Activated naive CD4-positive, alpha-beta T cell (primary cell): ENCODE measurements at places on chromosomes 2 and 18.

GRCh38 chr2:241803387-241804325 lies 5.3 kb upstream of the NEU4 start:
- DNase-seq: no peak

- DNase-seq: no peak
Measured at GRCh38 chr2:2870106-2870505, 507.5 kb downstream of the EIPR1 start.

DNA sequence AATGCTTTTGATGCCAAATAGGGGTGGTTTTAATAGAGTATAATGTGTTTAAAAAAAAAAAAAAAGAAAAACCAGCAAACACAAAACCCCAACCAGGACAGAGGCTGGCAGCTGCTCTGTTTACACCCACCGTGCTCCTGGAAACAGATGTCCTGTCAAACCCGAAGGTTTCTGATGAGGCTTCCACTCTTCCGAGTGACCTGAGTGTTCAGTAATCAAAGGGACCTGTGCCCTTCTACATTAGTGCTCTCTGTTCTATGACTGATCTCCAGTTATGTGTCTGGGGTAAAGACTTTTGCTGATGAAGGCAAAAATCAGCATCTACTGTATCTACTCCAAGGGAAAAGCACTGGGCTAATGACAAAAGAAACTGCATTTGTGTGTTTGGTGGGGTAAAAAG lies 3.5 kb upstream of the KLHL29 start:
- no peak for DNase-seq

- no peak for DNase-seq
Measured at GRCh38 chr2:36839976-36840617, 126.2 kb downstream of the STRN start.

GRCh38 chr18:28013066-28013465 lies 163.9 kb downstream of the CDH2 start:
- no peak for DNase-seq

DNA sequence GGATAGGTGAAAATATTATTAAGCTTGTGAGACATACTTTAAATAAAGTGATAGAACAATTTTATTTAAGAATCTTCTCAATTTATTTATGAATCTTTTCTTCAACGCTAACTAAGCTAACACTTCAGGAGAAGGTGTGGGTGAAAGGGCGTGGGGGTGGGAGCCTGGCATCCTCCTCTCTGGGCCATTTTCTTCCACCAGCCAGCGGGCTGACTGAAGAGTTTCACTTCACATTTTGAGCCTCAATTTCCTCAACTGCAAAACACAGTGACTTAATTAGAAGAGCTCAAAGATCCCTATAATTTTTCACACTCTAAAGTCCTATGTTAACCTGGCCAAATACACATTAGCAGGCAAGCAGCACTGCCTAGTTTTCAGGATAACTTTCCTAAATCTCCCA lies 94.8 kb downstream of the FTCDNL1 start:
- no peak for DNase-seq

GRCh38 chr2:25294573-25295462 lies 46.9 kb downstream of the DNMT3A start:
- peak; percentile 53 for DNase-seq

GRCh38 chr2:19841918-19842693 lies 59.7 kb downstream of the TTC32 start:
- no peak for DNase-seq

DNA sequence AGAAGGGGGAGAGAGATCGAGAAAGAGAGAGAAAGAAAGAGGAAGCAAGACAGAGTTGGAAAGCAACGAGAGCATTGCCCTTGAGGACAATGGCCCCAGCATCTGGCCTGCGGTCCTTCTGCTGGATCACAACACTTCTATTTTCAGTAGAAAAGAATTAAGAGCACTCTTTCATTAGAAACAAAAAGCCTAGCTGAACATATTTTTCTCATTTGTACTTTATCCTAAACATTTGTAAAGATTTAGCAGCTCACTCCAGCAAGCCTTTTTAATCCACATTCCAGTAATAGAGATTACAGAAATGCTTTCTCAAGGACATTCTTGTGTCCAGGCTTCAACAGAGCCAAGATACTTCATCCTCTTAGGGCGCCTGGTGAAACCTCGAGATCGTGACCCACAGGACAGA lies 31.6 kb upstream of the AFF3 start:
- no peak for DNase-seq

- DNase-seq: no peak
Measured at GRCh38 chr2:120132190-120132589, 91.0 kb downstream of the TMEM185B start.

DNA sequence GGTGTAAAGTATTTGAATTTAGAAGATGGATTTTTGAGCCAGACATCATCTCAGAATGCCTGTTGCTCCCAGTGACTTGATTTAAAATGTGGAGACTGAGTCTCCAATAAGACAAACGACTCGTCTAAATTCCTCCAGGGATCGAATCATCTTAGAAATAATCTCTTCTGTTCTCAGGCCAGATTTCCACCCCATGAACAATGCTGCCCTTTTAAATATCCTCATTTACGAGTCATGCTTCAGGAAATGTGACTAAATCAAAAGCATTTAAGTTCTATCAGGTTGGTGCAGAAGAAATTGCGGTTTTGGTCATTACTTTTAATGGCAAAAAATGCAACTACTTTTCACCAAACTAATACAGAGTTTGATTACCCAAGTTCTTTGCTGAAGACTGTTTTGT lies 684.6 kb upstream of the SOX11 start:
- no peak for DNase-seq

DNA sequence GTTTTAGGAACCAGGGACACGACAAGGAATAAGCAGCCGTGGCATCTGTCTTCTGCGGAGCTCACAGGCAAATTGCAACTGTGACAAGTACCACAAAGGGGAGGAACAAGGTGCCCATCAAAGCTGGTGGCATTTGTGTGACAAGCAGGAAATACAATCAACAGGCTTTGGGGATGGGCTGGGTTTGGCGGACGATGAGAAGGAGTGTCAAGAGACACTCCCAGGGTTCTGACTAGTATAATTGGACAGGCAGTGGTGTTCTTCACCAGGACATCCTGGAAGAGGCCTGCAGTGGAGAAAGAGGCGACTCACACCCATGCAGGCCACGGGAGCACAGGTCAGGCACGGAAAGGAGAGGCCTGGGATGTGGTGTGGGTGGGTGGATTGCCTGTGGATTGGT lies 14.2 kb upstream of the SPATA3 start:
- DNase-seq: no peak

GRCh38 chr2:8132879-8133278 lies 549.0 kb upstream of the ID2 start:
- DNase-seq: no peak

- no peak for DNase-seq
Measured at GRCh38 chr2:40400336-40400953, 51.4 kb downstream of the SLC8A1 start.

- DNase-seq: no peak
Measured at GRCh38 chr2:48587961-48588360, 29.7 kb upstream of the GTF2A1L start.

- no peak for DNase-seq
Measured at GRCh38 chr2:98585386-98585785, 22.9 kb downstream of the COA5 start.

DNA sequence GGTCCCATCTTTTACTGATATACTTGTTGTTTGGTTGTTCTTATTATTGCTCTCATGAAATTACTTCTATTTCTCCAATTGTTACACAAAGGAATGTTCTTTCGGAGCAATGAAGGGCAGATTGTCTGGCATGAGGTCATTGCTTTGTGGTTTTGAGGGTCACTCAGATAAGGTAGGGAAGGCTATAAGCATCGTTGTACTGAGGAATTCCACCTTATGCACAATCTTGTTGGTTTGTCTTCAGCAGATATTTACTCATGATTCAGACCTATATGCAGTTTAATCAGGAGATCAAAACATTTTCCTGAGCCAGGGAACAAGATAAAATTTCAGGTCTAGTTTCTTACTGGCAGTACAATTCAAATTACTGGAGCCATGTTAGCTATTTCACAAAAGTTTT lies 163.0 kb upstream of the SPHKAP start:
- no peak for DNase-seq
